ENCODE measurements at places on chromosomes 3 and 15.
A peak's percentile ranks its signal among the peaks of the same experiment; 100 is the strongest.

DNA sequence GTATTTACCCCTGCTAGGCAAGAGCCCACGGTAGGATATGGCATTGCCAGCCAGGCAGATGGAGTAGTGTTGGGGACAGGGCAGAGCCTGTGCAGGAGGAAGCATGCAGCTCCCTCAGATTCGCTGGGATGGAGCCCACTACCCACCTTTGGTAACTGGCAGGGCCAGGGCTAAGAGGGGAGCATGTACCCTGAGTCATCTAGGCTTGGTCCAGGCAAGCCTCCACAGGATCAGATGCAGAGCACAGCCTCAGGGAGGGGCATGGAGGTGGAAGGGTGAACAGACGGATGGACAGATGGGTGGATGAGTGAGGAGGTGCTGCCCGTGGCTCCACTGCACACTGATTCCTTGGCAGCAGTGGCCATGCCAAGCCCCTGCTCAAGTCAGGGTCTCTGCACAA, 33.0 kb downstream of the IL20RB start:
- no peak for DNase-seq

GRCh38 chr15:88874684-88875083, 20.7 kb downstream of the HAPLN3 start:
- DNase-seq, result no peak

DNA sequence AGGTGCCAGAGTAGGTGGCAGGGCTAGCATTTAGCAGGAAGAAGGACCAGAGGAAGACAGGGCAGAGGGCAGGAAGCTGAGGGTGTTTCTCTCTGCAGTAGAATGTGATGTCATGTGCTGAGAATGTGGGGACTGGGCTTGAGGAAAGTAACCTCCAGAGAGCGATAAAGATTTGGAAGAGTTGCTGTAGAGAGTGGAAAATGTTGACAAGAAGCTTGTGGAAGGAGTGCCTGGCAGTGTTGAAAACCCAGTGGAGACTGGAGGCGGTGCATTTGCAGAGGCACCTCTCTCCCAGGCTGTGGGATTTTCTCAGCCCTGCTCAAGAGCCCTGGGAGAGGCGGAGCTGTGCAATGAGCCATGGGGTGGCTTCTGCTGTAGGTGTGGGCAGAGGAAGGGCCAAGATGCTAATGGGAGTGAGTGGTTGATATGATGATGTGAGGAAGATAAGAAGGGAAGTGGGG, 54.8 kb downstream of the MESD start:
- peak; percentile 57 for DNase-seq

DNA sequence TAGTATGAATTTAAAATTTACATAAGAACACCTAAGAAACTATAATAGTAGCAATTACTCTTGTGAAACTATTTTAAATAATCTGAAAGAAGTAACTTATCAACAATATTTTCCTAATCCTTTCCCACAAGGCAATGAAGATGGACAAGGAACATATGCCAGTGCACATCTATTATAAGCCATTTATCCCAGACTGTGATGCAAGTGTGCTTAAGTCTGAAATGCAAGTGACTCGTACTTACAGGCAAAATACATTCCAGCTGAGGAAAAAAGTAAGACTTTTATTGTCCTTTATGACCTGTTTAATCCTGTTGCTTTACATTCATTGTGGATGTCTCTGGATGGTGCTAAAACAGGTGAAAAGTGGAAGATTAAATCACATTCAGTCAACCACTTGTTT, 709.4 kb downstream of the ZNF385D start:
- no peak for DNase-seq
